Gastrocnemius medialis (tissue), 4 donors: ENCODE measurements at places on chromosomes 2 and 18. TPM values are rescaled to one million over a fixed set of nuclear protein-coding genes. Genes with fewer than 3 reads are reported as not detected.

Gene LIMS4
- total RNA-seq, result 2.5 TPM

Gene LRRC30
- 6.2 TPM for total RNA-seq

Gene SNTG2
- total RNA-seq, result not detected

Gene PKDCC
- 152 TPM for total RNA-seq

Gene GCKR
- total RNA-seq, result not detected

GRCh38 chr2:31327505-31327904 lies 87.0 kb downstream of the XDH start:
- no peak overlapping the region for H3K27ac ChIP-seq
- H3K27me3 ChIP-seq, result no peaks in the 10 kb centered on the region
- no peak for DNase-seq
- H3K4me3 ChIP-seq, result no peak overlapping the region
- no peaks in the 10 kb centered on the region for H3K36me3 ChIP-seq

- H3K27me3 ChIP-seq, result no peaks in the 10 kb centered on the region
- H3K27ac ChIP-seq, result no peak overlapping the region
- H3K4me1 ChIP-seq, result no peaks in the 10 kb centered on the region
- no peak overlapping the region for H3K4me3 ChIP-seq
Observed at GRCh38 chr2:241413929-241414580, 58.0 kb downstream of the FARP2 start.

GRCh38 chr2:207836521-207837133 lies 66.9 kb upstream of the FZD5 start:
- H3K4me3 ChIP-seq, result no peak overlapping the region
- H3K27me3 ChIP-seq, result no peaks in the 10 kb centered on the region
- H3K4me1 ChIP-seq, result peaks cover 8% of the 10 kb centered on the region
- DNase-seq, result no peak

DNA sequence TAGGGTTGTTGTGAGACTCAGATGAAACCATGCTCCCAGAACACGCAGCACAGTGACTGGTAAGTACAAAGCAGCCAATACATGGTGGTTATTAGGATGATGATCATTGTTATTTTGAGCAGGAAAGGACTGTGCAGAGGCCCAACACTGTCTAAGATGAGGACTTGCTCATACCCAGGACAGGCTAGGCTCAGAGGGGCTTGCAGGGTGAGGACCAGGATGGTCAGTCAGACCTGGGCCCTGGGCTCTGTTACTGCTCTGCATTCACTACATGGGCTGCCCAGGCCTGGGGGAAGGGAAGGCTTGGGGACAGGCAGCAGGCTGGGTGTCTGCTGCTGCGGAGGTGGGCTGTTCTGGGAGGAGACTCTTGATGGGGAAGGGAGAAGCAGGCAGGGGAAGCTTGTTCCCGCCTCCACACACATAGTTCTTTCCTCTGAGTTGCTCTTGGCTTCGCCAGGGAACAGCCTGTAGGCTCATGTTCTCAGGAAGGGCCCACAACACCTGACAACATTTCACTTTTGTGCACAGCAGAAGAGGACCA lies 17.5 kb downstream of the CAPN13 start:
- H3K27ac ChIP-seq, result no peak overlapping the region
- H3K36me3 ChIP-seq, result no peaks in the 10 kb centered on the region
- H3K27me3 ChIP-seq, result no peaks in the 10 kb centered on the region
- H3K4me3 ChIP-seq, result no peak overlapping the region
- H3K4me1 ChIP-seq, result no peaks in the 10 kb centered on the region

DNA sequence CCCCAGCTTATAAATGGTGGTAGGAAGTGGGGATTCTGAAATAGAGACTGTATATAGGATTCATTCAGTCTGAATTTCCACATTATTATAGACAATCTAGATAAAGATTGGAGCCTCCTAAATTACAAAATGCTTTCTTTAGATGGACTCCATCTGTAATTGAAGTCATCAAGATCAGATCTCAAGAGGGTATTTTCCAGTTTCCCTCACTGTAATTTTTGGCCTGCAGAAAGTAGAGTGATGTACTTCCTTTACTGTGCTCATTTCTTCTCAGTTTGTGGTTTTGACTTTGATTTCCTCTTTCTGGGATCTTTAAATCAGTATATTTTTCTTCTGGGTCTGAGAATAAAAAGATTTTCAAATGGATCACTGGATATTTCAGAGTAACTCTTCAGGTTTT lies 7.2 kb downstream of the BABAM2 start:
- no peaks in the 10 kb centered on the region for H3K36me3 ChIP-seq
- peak overlapping the region; percentile 81 for H3K27ac ChIP-seq
- H3K4me3 ChIP-seq, result no peak overlapping the region
- DNase-seq, result no peak
